Activated naive CD8-positive, alpha-beta T cell treated with anti-CD3 and anti-CD28 coated beads, Interleukin-2, amount 50 U/mL, for 16 hours (primary cell): ENCODE measurements at places on chromosomes 12 and 14.

DNA sequence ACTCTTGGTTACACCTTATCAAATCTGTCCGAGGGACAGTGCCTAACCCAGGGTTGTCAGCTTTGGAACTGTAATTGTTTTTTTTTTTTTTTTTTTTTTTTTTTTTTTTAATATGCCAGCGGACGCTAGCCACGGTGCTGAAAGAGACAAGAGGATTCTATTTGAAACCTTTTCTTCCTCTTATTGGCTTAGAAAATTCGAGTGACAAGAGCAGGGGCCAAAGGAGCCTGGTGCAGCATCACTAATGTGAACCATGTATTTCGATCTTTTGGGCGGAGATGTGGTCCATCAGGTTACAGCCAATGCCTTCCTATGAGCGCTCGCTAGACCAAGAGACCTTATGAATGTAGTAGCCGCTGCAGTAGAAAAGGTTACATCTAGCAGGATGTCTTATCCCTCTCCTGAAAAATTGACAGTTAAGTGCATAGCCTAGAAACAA lies 922 bp downstream of the PTPRR start:
- DNase-seq = no peak

DNA sequence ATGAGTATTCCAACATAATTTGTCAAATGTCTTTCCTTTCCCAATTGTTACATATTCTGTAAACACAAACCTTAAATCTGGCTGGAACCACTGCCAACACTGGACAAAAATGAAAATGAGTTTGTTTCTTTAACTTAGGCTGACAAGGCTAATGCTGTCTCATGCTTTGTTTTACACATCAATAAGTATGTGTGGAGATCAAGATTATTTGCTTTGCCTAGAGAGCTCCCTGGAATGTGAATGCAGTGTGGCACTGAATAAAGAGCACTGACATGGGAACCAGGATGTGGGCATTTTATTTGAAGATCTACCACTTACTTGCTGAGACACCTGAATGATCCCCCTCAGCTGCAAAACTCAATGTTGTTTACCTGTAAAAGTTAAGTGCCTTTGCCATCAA lies 61.7 kb downstream of the RALGAPA1 start:
- DNase-seq = no peak

DNA sequence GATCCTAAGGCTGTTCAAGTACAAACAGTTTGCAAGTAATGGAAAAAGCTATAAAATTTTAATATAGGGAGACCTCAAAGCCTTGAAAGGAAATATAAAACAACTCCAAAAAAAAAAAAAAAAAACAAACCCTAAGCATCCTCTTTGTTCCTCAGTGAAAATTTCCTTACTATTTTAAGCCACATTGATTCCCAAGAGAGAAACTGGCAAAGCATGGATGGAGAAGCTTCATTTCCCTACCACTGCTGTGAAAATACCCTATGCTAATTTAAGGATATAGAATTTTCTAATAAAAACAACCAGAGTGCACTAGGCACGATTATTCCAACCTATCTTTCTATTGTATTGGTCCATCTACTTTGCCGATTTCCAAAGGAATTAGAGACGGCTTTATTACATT lies 283.1 kb downstream of the CACNA1C start:
- no peak for DNase-seq

DNA sequence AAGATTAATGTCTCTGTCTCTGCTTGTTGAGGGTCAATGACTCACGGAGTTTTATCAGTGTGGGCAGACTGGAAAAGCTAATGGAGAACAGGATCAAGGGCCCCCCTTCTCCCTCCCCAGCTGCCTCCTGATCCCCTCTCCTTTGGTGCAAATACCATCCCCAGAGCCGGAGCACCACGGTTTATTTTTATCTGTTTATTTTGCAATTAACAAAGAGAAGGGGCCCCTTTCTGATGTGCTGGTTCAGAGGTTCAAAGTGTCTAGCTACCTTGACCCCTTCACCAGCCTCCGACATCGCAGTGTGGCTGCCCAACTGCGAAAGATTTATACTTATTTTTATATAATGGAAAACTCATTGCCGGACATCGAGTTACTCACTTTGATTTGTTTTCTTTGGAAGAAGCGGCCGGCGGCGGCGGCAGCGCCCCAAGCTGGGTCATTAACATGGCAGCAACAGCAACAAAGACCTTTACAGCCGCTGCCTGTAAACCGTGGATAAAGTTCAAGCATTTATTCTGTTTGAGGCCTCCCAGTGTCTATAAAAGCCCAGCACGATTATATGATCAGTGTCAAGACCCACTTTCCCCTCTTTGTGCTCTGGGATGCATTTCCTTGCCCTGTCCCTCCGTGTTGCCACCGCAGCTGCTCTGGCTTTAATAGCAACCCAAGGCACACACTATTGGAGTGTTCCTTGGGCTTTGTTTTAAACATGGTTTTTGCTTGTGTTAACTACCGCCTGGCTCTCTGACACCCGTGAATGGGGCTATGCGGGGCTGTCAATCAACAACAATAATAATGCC lies 47.4 kb upstream of the PARP11 start:
- DNase-seq = no peak

DNA sequence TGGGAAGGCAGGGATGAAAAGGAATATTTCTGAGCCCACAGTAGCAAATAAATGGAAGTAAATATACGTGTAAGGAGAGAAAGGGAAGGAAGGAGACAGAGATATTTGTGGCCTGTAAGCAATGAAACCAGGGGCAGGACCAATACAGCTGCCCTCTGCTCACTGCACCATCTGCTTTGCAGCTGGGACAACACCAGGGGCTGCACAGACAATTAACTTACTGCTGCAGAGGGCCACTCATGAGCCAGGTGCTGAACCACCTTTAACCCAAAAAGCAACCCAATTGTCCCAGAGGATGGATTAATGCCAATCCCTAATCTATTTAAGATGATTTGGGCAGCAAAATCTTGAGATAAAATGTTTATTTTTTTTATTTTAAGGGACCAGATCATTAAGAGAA lies 30.6 kb upstream of the TMX1 start:
- no peak for DNase-seq

DNA sequence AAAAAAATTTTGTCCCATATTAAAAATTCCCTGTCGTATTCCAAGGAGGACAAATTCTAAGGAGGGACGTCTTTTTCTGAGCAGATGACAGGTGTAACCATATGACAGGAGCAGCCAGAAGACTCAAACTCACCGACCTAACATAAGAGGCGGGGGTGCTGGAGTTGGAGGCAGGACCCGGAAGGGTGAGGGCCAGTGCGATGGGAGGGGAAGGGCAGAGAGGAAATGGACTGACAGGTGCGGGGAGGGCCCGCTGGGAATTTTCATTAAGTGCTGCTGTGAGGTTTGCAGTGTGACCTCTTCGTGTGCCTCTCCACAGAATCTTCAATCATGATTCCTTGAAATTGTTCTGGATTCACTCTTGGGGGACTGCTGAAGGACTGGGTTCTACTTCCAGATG lies 189.4 kb downstream of the NTF3 start:
- no peak for DNase-seq

GRCh38 chr12:117441751-117442150 lies 80.3 kb upstream of the NOS1 start:
- no peak for DNase-seq

DNA sequence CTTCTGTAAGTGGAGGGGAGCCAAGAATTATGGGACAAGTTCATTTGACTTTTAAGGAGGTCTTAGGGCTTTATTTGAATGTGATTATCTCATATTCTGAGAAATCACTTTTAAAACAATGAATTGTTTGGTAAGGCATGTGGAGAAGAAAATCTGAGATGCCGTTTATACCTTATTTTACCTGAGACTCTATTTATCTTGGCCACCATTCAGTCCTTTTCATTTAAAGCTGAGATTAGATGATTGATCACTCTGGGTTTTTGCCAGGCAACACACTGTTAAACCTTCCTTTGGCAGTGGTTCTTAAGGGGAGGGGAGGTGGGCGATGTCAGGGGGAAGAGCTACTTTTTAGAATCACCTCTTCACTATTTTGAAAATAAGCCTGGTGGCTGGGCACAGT lies 11.4 kb downstream of the CAND1 start:
- DNase-seq = no peak

DNA sequence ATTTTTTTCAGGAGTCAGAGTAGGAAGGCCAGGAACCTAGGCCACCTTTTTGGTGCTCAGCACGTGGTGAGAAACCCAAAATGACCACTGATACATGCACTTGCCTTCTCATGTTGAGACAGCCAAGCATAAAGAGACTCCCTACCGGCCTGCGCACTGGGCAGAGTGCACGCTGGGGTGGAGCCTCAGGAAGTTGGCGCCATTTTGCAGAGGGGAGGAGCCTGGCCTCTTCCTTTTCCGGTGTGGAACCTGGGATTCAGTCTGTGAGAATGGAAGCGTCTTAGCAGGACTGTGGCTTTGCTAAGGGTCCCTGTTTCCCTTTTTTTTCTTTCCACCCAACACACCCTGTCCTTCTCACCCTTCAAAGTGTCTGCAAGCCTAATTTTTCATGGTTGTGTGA lies 62.9 kb upstream of the RTRAF start:
- no peak for DNase-seq
